ENCODE measurements at places on chromosomes 4 and X.

DNA sequence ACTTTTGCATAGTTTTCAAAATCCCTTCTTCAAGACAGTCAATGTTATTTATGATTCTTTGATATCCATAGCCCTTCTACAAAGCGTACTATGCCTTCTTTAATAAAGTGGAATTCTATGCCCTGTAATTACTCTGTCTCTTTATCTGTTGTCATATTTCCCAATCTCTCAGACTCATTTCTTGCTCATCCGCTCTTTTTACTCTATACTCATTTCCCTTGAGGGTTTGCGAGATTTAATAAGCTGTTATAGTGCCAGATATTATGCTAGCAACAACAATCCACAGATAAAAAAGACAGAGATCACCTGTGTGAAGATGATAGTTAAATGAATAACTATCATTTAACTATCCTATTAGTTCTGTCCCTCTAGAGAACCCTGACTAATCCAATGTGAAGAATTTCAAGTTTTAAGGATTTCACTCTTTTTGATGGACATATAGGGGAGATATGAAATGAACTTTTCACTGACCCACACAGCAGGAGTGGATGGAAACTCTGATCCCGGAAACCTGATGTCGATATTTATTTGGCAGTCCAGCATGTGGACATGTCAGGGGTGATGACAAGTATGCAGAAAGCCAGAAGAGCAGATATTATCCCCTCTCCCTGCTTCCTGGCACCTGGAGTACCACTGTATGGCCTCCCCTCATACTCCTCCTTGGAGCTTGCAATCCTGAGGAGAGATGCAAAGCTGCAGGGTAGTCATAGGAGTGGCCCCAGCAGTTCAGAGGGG, 49.7 kb downstream of the TMEM156 start:
- no peak for DNase-seq

DNA sequence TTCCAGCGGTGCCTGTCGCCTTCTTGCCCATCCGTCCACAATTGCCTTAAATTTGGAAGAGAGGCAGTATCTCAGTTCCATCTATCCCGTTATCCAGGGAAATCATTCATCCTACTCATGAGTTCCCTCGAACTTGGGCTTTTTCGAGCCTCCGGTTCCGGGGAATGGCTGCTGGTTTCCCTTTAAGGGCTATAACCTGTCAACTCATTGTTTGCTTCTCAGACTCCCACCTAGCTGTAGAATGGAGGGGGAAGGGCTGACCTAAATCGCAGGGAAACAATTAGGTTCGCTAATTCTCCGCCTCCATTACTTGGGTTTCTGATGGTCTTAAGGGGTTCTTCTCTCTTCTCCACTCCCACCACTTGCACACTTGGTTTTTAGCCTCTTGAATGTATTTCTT, 1.2 kb downstream of the UCHL1 start:
- no peak for DNase-seq

- no peak for DNase-seq
Measured at GRCh38 chr4:16844816-16845586, 53.4 kb downstream of the LDB2 start.

DNA sequence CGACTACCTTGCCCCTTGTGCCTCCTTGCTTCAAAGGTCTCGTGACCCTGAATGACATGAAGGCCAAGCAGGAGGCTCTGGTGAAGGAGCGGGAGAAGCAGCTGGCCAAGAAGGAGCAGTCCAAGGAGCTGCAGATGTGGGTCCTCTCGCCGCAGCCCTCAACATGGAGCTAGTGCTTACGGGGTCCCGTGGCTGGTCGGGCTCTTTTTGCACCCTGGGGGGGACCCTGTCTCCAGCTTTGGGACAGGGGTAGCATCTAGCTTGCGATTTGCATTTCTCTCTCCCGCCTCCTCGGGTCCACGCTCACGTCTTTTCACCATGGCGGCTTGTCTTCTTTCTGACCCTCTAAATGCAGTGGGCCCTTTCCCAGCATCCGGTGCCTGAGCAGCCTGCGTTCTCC, 1.8 kb downstream of the FAM50A start:
- no peak for DNase-seq

GRCh38 chr4:109510687-109511086, 49.4 kb upstream of the MCUB start:
- no peak for DNase-seq

DNA sequence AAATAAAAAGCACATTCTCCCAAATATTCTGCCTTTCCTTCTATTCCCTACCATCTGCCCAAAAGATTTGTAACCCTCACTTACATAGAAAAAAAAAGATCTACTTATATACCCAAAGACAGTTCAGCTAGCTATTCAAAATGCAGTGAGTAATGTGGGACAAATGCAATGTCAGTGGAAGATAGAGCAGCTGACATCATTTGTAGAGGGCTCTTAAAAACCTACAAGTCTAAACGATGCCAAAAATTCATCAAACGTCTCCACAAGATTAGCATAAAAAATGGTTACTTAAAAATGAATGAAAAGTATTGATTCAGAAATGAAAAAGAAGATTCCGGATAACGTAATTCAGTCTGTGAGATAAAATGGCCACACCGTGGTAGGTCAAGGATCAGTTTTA, 96.5 kb downstream of the ASB9 start:
- DNase-seq = no peak

GRCh38 chr4:73525611-73526010, 44.1 kb downstream of the AFM start:
- no peak for DNase-seq

DNA sequence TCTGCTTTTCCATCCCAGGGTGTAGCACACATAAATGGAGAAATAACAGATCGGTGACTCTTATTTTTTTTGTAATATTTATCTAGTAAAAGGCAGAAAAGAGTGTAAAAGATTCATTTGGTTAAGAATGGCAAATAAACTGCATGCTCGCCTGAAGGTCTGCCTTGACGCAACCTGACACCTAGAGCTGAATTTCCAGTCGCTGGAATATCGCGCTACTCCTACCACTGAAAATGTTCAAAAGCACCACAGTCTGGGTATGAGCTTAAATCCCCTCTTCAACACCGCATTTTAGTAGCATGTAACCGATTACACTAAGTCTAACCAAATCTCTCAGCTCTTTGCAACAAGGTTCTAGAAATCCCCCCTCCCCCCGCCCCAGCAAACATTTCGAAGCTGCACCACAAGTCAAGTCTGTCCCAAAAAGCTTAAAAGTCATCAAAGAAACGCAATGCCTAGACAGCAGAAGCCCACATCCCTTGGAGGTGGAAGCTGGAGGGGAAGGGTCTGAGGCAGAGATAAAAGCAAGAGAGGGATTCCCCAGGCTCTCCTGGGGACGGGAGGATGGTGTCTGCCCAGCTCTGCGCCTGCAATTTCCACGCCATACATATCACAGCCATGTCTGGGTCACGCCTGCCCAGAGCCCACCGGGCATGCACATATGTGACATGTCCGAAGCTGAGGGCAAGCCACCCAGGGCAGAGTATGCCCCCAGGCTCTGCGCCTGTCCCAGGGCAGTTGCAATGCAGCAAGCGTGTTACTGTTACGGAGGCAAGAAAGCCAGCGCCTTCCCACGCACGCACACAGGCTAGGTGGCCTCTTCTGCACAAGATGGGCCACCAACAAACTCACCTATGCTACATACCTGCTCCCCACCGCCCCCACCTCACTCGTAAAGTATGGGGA, 1.4 kb downstream of the FGF13 start:
- no peak for DNase-seq

DNA sequence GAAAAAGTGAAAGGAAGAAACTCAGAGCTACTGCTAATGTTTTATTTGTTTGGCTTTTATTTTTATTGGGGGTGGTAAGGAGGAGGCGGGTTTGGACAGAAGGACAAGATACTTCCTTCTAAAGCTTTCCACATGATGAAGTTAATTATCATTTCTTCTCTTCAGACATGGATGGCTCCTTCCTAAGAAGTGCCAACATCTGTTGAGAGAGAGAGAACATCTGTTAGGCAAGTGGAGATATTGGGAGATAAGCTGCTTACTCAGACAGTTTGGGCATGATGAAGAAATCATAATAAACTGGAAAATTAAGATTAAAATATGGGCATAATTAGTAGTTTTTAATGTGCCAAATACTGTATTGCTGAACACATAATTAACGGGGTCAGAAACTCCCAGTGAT, 535.7 kb upstream of the INTU start:
- no peak for DNase-seq

- DNase-seq = no peak
Measured at GRCh38 chr4:152691761-152692160, 12.0 kb upstream of the TMEM154 start.

DNA sequence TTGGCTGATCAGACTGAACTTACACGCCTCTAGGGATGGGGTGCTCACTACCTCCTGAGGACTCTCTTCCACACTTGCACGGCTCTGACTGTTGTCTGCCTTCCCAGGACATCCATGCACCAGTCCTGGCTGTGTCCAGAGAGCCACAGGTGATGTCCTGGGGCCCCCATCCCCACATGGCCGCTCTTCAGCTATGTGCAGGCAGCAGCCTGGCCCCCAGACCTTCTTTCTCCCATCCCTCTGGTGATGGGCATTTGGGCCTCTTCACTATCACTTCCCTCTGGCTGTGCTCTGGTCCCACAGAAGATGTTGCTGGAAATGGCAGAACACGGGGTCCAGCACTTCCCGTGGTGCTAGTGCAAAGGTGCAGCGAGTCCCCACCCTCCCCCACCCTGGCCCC, 40.9 kb upstream of the HMX1 start:
- no peak for DNase-seq

DNA sequence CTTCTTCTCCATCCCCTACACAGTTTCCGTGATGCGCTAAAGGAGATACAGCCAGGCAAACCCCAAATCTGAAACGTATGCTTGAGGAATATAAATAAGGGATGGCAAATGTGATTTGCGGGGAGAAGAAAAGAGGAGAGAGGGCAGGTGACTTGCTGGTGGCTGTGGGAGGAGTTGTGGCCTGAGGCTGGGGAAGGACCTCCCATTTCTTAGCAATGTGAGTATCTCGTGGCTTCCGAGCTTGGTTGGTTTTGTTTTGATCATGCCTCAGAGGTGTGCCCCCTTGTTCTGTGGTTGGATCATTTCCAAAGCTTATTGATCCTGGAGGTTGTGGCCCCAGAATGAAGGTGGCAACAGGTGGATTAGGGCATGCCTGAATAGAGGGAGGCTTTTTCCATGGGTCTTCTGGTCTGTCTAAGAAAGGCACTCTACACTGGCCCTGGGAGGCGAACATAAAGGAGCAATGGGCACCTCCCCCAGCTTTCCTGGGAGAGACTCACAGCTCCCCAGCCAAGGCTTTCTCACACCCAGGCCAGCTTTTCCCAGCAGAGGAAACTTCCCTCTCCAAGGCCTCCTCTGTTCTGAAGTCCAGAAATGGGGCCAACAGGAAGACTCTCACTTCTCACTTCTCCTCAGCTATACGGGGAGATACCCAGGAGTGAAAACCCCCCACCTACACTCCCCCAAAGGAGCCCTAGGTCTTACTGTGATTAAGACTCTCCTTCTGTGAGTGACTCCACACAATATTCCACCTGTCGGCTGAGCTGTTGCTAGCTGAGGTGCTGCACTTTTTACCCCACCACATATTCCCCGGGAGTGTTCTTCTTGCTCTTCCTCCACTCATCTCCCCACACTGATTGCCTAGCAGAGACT, 40.0 kb downstream of the C4orf51 start:
- no peak for DNase-seq

DNA sequence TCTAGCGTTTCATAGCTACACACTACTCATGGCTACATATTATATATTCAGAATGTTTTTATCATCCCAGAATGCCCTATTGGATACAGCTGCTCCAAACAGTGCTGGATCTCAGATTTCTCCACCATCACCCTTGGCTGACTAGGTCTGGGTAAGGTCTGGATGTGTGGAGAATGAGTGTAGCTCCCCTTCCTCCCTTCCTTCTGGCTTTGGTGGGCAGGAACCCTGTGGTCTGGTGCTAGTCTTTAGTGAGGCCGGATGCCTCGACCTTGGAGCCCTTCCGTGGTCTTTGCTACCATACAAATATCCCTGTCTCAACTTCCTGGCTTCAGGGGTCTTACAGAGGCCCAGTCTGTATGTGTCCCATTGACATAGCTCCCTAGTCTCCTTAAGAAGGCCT, 52.1 kb upstream of the KDR start:
- DNase-seq = no peak

GRCh38 chrX:5586726-5587125, 641.9 kb downstream of the NLGN4X start:
- no peak for DNase-seq

- DNase-seq = no peak
Measured at GRCh38 chr4:72110886-72111285, 79.1 kb downstream of the NPFFR2 start.

GRCh38 chr4:98602270-98602669, 56.1 kb downstream of the TSPAN5 start:
- no peak for DNase-seq

DNA sequence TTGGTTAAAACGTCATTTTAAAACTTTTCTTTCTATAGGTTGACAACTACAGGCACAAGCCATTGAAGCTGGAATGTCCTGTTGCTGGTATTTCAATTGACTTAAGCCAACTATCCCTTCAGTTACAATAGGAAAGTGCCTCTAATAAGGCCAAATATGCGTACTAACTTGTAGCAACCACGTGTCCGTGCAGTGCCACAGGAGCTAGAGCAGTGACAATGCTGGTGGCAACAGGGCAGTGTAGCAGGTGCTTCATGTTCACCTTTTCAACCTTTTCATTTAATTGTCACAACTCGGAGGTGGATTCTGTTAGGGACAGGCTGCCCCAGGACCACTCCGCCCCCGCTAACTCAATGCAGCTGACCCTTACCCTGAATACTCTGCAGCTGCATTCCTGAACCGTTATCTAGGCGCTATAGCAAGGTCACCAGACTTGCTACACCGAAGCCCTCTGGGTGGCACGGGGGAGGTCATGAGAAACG, 37.7 kb downstream of the ERVMER34-1 start:
- no peak for DNase-seq

- DNase-seq = no peak
Measured at GRCh38 chr4:48832571-48832970, 1.7 kb downstream of the OCIAD1 start.

DNA sequence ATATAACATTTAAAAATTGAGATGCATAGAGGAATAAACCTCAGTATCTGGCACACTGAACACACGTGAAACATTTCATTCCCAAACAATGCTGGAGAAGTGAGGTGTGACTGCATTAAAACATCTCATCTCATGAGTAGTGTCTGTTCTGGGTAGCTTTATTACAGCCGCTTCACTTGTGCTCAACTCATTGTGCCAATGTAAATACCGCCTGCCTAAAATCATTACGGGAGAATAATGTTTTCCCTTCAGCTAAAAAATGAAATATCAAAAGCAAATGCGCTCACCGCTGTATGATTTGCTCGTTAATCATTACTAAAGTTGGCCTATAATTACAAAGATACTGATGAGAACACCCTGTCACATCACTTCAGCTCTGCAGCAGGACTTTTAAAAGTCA, 110.2 kb upstream of the PRPS2 start:
- no peak for DNase-seq

DNA sequence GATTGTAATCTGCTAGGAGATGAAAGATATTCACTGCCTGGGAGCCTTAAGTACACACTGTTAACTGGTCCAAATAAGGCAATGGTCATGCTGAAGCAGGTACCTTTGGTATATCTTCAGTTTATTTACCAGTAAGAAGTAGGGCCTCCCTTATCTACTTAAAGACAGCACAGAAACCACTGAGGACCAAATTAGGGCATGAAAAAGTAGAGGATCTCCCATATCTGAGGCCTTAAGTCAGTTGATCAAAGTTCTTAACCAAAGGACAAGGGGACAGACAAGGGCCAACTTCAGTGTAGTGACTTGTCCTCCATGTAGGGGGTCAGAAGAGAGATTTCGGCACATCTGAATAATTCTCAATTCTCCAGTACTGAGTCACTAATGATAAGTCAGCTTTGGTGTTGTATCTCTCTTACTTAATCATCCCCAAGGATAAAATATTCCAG, 59.1 kb downstream of the AMELX start:
- DNase-seq = no peak

Measured in stimulated activated CD8-positive, alpha-beta memory T cell treated with anti-CD3 and anti-CD28 coated beads, Interleukin-4, amount 100 ng/mL, for 4 hours (primary cell).